ENCODE measurements at places on chromosomes 16 and 17. TPM values are rescaled to one million over a fixed set of nuclear protein-coding genes. Genes with fewer than 3 reads are reported as not detected.

GRCh38 chr16:69775563-69775962 lies 13.4 kb downstream of the WWP2 start:
- DNase-seq = no peak

DNA sequence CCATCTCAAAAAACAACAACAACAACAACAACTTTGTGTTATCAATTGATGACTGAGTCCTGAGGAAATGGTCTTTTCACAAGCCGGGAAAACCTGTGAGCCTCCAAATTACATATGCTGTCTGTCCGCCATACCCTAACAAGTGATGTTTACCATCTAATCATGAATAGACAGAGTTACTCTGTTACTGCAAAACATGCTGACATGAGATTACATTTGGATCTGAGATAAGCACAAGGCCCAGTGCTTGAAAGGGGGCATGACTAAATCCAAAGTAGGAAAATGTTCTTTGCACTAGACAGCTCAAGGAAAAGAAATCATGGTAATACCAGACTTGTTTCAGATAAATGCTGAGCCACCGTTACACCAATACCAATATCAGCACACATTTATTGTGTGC lies 8.6 kb upstream of the ATXN1L start:
- DNase-seq = no peak

The EME2 gene
- 7.8 TPM for total RNA-seq

DNA sequence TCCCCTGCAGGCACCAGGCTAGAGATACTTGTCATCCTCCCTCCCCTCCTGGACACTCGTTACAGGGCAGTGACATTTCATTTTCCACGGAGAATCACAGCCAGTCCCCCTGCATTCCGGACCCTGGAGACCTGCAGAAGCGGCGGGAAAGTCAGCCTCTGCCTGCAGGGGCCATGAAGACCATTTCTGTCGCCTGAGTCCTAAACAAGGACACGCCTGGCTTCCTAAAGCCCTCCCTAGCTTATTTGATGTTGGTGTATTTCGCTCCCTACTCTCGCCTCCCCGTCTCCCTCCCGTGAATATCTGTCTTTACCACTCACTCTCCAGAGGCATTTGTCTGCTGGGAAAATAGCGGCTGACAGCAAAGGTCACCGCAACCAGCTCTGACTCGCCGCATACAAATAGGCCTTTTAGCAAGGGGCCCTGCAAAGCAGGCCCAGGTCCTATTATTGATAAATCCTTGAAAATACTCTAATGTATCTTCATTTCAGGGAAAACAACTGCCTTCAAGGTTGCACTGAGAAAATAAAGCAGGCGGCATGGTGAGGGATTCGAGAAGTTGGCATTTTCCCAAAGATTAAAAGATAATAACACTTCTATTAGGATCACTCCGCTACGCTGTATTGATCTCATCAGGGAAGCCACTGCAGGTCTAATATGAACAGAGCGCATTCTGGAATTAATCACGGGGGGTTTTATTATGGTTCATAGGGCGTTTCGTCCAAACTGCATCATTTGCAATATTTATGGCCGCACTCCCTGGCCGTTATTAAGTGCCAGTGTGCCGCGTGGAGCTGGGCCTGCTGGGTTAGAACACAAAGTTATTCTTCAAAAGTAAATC lies 447.1 kb upstream of the CDH5 start:
- no peak for DNase-seq

GRCh38 chr16:30434852-30435251 lies 5.0 kb upstream of the DCTPP1 start:
- DNase-seq = no peak

- no peak for DNase-seq
These were observed 21.2 kb upstream of the LGALS9 start for GRCh38 chr17:27609611-27610303.

DNA sequence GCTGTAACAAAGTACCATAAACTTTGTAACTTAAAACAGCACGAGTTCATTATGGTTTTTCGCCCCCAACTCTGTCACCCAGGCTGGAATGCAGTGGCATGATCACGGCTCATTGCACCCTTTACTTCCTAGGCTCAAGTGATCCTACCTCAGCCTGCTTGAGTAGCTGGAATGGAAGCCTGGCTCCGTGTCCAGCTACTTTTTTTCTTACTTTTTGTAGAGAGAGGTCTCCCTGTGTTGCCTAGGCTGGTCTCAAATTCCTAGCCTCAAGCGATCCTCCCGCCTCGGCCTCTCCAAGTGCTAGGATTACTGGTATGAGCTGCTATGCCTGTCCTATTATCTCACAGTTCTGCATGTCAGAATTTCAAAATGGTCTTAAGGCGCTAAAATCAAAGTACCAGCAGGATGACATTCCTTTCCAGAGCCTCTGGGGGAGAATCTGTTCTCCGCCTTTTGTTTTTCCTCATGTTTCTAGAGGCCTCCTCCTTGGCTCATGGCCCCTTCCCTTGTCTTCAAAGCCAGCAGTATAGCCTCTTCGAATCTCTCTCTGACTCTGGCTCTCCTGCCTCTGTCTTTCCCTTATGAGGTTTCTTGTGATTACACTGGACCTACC lies 10.1 kb upstream of the PRM1 start:
- DNase-seq = no peak

The SLC47A1 gene
- 6.2 TPM for total RNA-seq

The DPEP2NB gene
- not detected for total RNA-seq
